A549 treated with AZD2906 at 1 μM for 4 hours (cell line): ENCODE measurements at places on chromosomes 4 and X. TPM values are rescaled to one million over a fixed set of nuclear protein-coding genes. Genes with fewer than 3 reads are reported as not detected.

The PPP1R3F gene
- total RNA-seq: 2.1 to 3.6 TPM (median 2.8 TPM) in 5 replicates

The GPRIN3 gene
- 1.1 to 1.9 TPM (median 1.7 TPM) in 5 replicates for total RNA-seq

The NWD2 gene
- 0.01 TPM in 1 of 5 replicates, not detected in the others for total RNA-seq

The ARHGEF6 gene
- 0.10 to 0.19 TPM (median 0.14 TPM) in 5 replicates for total RNA-seq

The HSD17B13 gene
- total RNA-seq: 0.02 to 0.04 TPM (median 0.03 TPM) in 5 replicates

The CPXCR1 gene
- total RNA-seq: not detected in 5 replicates

The LGI2 gene
- total RNA-seq: 0.07 to 0.14 TPM (median 0.10 TPM) in 5 replicates

The FABP2 gene
- total RNA-seq: not detected in 5 replicates

The MTM1 gene
- total RNA-seq: 4.5 to 8.2 TPM (median 5.6 TPM) in 5 replicates

The UGT2B7 gene
- total RNA-seq: 0.22 to 0.31 TPM (median 0.27 TPM) in 5 replicates

The HELT gene
- not detected in 5 replicates for total RNA-seq

The CLNK gene
- not detected in 5 replicates for total RNA-seq
